Thymus (tissue), 14 donors: ENCODE measurements at places on chromosomes 7 and 10. TPM values are rescaled to one million over a fixed set of nuclear protein-coding genes. Genes with fewer than 3 reads are reported as not detected.

HOXA2 gene
- 1.5 TPM for total RNA-seq

VWC2 gene
- 0.05 TPM for total RNA-seq

RARRES2 gene
- 6.5 TPM for total RNA-seq

SSMEM1 gene
- not detected for total RNA-seq

KLF14 gene
- 0.05 TPM for total RNA-seq
